ENCODE measurements at places on chromosomes 3 and 15.

- DNase-seq: no peak
Observed at GRCh38 chr3:171821044-171821443, 10.8 kb upstream of the PLD1 start.

- DNase-seq: no peak
Observed at GRCh38 chr15:26235864-26236263, 372.7 kb upstream of the ATP10A start.

DNA sequence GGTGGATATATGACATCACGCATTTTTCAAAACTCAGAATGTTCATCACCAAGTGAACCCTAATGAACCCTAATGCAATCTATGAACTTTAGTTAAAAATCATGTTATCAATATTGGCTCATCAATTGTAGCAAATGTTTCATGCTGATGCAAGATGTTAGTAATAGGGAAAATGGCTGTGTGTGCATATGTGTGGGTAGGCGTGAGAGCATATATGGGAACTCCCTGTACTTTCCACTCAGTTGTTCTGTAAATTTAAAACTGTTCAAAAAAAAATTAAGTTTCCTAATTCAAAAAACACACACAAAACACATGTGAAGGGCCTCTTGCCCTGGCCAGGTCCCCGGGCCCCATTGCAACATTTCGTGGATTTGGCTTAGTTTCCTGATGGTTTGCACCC, 89.7 kb upstream of the PROK2 start:
- DNase-seq: no peak

DNA sequence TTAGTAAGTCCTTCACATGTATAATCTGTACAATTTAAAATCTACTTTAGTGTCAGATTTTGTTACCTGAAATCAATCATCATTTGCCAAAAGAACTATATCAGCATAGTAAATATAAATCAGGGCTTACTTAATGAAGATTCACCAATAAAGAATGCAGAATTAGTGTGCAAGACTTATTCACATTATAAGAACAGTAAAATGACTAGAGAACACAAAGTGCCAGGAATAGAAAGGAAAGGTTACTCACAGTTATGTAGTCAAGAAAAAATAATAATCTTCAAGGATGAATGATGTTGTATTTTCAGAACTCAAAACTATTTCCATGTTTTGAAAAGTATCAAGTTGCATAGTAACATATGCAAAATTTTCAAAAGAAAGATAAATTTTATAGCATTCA, 891.9 kb downstream of the ROBO1 start:
- no peak for DNase-seq

DNA sequence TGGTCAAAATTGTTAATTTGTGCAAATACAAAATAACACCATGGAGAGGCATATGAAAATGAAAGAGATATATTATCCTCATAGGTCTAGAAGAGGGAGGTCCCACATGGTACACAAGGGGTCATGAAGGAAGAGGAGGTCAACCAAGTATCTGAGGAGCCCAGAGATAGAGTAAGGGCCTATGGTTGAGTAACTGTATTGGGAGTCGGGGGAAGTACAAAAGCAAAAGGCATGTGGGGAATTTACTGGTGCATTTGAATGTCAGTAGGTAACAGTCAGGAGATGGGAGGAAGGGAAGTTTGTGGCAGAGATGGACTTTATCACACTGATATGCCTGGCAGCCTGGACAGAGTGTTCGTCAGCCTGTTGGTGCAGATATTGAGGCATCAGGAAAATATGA, 1113.7 kb downstream of the OTOL1 start:
- DNase-seq: no peak

GRCh38 chr15:52233405-52233804, 42.2 kb upstream of the GNB5 start:
- no peak for DNase-seq

GRCh38 chr15:72948662-72949061, 103.6 kb upstream of the NEO1 start:
- DNase-seq: no peak

- no peak for DNase-seq
Observed at GRCh38 chr3:166190360-166190759, 353.1 kb upstream of the BCHE start.

- no peak for DNase-seq
Observed at GRCh38 chr15:25375557-25375956, 63.3 kb downstream of the UBE3A start.

GRCh38 chr15:59244337-59244736, 37.7 kb downstream of the LDHAL6B start:
- no peak for DNase-seq

DNA sequence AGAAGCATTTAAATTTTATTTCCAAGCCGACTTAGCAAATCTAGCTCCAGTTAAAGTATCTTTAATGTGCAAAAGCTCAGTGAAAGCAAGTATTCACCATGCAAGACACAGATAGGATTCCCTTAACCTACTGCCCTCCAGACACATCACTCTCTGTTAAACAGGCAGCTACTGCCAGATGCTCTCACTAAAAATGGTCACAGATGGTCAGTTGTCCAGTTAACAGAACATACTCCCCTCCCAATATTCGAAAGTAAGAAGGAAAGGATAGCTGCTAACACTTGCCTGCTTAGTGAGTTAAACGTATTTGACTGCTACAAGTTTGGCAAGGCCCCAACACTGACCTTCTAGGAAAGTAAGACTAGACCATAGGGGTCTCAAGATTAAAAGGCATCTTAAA, 73.7 kb downstream of the PRTG start:
- DNase-seq: no peak

GRCh38 chr15:53757906-53758305, 1.6 kb downstream of the WDR72 start:
- DNase-seq: no peak

DNA sequence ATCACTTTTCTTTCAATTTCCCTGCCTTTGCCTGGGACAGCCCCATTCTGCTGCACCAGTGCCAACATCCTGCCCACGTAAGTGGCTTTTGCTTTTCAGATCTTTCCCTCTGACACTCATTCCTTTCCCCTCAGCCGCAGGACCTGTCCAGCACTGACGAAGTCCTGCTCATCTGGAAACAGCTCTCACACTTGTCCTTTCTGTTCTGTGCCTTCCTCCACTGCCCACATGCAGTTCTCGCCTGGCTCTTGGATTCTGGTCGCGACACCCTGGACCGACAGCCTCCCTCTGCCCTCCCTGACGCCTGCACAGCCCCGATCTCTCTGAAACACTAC, 99.7 kb downstream of the ADCY5 start:
- DNase-seq: no peak

GRCh38 chr3:18233987-18234716, 191.0 kb downstream of the SATB1 start:
- DNase-seq: no peak

GRCh38 chr15:79933231-79933630, 36.4 kb upstream of the MTHFS start:
- no peak for DNase-seq

DNA sequence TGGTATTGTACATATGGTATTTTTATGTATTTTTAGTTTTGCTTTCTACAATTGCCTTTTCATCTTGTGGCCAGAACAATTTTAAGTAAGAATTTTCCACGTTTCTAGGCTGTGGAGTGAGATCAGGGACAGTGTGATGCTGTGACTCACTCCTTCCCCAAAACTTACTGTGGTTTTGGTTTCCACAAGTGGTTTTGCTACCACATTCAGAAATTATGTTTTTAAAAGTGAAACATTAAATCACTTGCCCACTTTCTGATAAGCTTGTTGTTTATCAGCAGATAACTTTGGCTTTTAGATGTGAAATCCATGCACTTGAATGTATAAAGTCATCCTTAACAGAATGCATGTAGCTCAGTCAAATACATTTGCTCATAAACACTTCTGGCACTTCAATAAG, 192.2 kb upstream of the THRB start:
- no peak for DNase-seq

DNA sequence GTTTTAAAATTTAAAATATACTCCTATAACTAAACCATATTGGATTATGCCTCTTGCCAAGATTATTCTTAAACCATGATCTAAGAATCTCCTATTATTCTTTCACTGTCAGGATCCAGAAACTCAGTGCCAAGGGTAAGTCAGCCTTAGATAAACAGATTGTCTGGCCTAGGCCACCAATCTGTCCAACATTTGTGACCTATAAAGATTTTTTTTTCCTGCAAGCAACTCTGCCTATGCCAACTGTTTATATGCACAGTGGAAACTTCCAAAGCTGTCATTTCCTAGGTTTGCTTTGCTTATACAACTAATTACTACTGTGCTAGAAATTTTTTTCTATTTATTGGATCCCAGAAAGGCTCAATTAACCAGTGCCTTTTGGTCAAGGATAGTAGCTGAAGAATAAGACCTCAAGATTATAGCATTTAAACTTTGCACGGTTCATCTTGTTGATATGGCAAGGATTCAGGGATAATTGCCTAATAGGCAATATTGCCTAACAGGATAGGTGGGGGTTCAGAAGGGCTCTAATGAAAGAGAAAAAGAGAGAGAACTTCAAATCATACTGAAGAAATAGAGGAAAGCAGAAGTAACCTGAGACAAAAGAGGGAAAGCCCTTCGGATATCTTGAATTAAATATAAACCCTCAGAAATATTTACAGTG, 22.8 kb downstream of the GAP43 start:
- DNase-seq: no peak

GRCh38 chr3:192901435-192901834, 16.2 kb downstream of the MB21D2 start:
- DNase-seq: no peak

DNA sequence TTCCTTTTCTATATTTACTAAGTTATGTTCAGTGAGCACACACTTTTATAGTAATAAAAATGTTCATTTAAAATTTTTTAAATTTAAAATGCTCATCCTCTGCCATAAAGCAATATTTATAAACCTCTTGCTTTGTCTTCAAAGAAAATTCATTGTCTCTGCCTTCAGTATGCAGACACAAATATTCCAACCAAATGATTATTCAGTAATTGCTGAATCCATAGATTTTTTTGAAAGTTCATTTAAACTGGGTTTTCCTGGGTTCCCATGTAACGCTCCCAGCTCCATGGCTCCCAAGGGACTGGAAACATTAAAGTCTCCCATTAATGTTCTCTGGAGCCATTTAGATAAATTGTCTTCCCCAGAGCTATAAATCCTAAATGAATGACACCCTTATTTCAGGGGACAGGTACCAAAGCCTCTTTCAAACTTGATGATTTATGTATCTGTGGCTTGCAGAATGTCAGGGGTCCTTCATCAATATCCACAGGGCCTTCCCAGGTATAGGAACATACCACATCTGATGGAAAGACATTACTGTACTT, 15.2 kb upstream of the GLCE start:
- no peak for DNase-seq

GRCh38 chr3:184772667-184773272, 39.2 kb upstream of the VPS8 start:
- no peak for DNase-seq

DNA sequence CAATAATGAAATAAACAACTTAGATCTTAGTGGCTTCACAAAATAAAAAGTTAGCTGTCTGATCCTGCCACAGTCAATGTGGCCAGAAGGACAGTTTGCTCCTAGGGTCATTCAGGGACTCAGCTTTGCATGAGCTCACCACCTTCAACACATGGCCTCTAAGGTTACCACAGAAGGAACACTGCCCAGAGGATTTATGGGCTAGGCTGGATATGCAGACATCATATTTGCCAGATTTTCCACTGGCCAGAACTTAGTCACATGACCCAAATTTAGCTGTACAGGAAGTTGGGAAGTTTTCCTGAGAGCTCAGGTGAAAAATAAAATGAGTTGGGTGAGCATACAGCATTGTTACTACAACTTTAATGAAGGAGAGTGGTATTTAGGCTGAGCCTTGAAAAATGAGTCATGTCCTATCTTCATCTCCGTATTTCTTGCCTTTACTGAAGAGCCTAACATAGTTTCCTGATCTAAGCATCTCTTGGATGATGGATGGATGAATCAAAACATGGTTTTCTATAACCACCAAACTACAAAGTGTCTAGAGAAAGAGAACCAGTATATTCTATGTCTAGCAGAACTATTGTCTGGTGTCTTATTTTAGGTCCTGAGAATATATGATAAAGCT, 54.9 kb upstream of the TMEM108 start:
- DNase-seq: no peak

DNA sequence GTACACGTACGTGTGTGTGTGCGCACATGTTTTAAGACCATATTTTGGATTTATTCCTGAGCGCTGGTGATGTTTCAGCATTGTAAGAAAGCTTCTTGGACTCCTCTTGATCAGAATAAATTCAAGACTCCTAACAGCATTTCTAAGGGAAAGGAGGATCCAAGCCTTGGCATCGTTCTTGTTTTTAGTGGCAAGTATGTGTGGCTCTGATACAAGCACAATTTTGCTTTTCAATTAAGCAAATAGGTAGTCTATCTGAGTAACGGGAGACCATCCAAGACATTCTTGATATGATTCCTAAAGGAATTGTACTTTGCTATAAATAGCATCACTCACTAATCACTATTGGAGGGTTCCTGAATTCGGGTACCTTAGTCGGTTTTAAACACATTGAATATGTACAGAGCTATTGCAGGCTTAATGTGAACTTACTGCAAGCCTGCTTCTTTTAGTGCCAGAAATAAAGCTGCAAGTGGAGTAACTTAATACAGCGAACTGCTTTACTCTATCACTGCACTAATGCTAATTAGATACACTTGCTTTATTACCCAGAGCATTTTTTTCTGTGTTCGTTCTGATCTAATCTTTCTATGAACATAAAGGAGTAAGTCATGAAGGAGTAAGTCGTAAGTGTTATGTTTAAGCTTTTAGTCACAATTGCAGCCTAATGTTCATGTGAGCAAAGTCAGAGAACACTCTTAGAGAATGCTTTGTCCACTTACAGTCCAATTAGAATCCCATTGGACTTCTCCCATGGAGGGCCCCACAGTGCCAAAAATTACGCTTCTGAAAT, 186.3 kb downstream of the MCTP2 start:
- no peak for DNase-seq

DNA sequence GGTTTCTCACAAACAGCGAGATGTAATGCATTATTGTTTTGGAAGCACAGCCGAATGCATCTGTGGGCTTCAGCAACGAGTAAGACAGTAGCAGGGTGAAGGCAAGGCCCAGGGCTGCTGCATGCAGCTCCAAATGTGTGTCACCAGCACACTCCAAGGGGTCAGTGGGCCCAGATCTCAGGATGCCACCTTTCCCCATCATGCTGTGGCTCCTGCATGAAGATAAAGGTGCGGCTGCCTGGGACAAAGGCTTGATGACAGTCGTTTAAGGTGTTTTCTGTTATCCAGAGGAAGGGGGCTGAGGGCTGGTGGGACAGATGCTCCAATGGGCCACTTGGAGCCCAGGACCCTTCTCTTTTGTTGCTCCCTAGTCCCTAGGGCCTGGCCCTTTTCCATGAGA, 13.2 kb downstream of the C3orf22 start:
- no peak for DNase-seq

Data from tibial nerve (tissue), 4 donors.